ENCODE measurements at places on chromosomes 3 and 15. TPM values are rescaled to one million over a fixed set of nuclear protein-coding genes. Genes with fewer than 3 reads are reported as not detected.

The NEK10 gene
- 5.7 TPM for total RNA-seq

The TMEM207 gene
- total RNA-seq: not detected

The TNIK gene
- total RNA-seq: 1.9 TPM

The CEMIP gene
- total RNA-seq: 0.46 TPM

The KNG1 gene
- 0.23 TPM for total RNA-seq

The CD96 gene
- total RNA-seq: not detected

The THSD4 gene
- total RNA-seq: 65.4 TPM

The ACVR2B gene
- total RNA-seq: 2.8 TPM

The RARB gene
- not detected for total RNA-seq
